ENCODE measurements at places on chromosomes 4 and X. TPM values are rescaled to one million over a fixed set of nuclear protein-coding genes. Genes with fewer than 3 reads are reported as not detected.

The GLOD5 gene
- not detected for total RNA-seq

DNA sequence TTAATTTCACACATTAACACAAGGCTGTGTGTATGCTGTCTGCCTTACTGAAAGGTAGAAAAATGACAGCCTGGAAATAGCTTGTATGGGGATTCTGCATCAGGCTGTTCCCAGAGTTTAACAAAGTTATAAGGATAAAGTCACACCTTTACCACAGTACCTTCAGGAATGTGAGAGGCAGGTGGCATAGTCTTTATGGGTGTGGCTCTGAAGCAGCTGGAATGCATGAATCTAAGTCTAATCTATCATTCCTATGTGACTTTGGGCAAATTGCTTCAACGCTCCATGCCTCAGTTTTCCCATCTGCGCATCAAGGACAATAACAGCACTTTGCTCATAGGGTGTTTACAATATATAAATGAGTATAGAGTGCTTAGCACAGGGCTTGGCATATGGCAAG lies 84.2 kb upstream of the EGFL6 start:
- no peak overlapping the region for H3K27ac ChIP-seq
- H3K27me3 ChIP-seq = no peaks in the 10 kb centered on the region
- H3K4me3 ChIP-seq = no peak overlapping the region
- no peaks in the 10 kb centered on the region for H3K36me3 ChIP-seq
- DNase-seq = peak; percentile 24

- no peak overlapping the region for H3K27ac ChIP-seq
- no peaks in the 10 kb centered on the region for H3K27me3 ChIP-seq
- H3K36me3 ChIP-seq = no peaks in the 10 kb centered on the region
- no peaks in the 10 kb centered on the region for H3K4me1 ChIP-seq
Observed at GRCh38 chrX:22122510-22122909, 90.4 kb downstream of the PHEX start.

The ALAS2 gene
- total RNA-seq = 18.4 TPM

All from stomach (tissue), 19 donors.